ENCODE measurements at places on chromosomes 12 and 14.

GRCh38 chr14:104132981-104133380, 5.4 kb upstream of the KIF26A start:
- no peak for DNase-seq

DNA sequence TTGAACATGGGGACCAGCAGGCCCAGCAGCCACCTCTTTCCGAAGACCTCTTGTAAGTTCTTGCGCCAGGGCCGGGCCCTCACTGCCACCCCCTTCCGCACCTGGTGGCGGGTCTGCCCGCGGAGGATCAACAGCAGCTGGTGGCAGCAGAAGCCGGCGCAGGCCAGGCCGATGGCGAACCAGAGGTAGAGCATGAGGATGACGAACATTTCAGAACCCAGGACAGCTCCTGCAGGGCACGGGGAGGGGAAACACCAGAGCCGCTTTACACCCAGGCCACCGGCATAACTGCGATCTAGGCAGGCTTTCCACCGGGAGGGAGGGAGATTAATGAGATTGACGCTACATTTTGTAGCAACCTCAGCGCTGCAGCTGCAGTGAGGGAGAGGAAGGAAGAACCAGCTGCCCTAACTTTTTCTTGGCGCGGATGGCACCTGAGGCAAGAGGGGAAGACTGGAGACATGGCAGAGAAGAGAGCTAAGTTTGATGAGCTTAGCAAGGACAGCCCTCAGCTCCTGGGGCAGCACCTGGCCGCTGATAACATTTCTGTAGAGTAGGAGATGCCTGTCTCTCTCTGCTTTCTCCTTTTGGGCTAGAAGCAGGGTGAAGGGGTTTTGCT, 7.8 kb downstream of the ZDHHC22 start:
- peak; percentile 70 for DNase-seq

DNA sequence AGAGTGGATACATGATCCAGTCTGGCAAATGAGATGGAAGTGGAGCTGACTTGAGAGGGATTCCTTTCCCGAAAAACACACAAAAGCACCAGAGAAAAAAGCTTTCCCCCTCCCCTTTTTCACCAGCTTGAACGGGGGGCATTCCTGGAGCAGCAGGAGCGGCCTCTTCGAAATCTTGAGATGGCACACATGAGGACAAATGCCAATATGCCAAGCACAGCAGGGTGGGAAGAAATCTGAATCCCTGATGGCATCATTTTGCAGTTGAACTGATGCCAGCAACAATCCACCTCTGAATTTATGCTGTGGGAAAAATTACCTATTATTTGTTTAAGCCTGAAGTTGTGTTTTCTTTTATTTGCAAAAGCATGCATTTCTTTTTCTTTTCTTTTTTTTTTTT, 29.7 kb upstream of the BICD1 start:
- DNase-seq: no peak

DNA sequence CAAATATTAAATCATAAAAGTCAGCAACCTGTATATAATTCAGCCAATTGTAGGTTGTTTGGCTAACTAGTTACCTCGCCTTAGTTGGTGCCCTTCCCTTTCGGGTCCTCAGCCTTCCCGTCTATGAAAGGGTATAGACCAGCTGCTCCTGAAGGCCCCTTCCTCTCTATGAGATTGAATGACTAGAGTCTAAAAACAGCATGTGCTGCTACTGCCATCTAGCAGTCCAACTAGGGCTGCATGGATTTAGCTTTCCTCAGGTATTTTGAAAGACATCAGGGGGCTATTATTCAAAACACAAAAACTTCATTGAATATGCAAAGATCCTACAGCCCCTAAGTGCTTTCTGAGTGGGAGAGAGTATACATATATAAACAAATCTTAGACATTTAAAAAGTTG, 37.0 kb upstream of the TMEM263 start:
- DNase-seq: no peak

GRCh38 chr14:76424359-76424758, 48.4 kb downstream of the ESRRB start:
- DNase-seq: no peak

GRCh38 chr12:49535921-49536525, 2.8 kb upstream of the KCNH3 start:
- DNase-seq: no peak

DNA sequence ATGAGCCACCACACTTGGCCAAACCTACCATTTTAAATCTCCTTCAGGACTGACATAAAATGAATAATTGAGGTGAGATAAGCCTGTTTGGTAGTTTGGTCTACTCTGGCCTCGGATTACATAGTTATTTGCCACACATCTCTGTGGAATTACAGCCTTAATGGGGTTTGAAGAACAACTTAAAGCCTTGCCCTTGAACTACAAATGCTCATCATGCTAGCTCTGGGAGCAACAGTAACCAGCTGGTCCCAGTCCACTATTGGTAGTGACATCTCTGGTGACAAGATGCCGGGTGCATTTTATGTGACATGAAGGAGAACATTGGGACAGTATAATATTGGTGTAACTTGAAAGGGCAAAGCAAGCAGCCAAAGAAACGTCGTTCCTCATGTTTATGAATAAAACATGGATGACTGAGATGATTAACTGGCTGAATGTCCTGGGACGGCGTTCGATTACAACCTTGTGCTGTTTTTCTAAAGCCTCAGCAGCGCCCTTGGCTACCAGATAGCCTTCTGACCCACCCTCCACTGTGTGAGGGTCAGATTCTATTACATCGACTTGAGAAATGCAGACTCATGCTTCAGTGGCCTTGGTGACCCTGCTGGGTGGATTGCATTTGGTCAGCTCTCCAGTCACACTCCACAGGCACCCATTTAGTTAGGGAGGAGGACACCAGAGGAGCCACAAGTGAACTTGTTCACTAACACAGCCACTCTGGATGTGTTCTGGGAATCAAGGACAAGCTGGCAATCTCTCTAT, 41.5 kb downstream of the BEST3 start:
- DNase-seq: no peak

GRCh38 chr14:99586761-99587459, 17.1 kb downstream of the CCDC85C start:
- DNase-seq: no peak

- no peak for DNase-seq
These were observed 218.9 kb downstream of the MED13L start for GRCh38 chr12:116058574-116058973.

DNA sequence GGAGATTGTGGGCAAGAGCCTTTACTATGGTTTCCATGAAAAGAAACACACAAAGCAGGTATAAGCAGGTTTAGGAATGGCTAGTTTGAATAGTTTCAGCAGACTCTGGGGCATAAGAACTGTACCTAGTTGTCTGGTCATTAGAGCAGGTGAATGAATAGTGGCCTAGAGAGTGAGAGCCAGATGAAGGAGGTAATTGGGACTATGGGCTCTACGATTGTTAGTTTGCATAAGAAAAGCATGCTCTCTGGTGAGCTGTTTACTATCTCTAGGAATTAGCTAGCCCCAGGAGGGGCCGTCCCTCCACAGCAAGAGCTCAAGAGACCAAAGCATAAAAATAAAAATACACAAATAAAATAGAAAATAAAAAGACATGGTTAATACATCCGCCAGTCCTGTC, 397.5 kb upstream of the GARIN6 start:
- DNase-seq: no peak

GRCh38 chr14:61566537-61567225, 128.6 kb upstream of the HIF1A start:
- DNase-seq: no peak

GRCh38 chr12:71684081-71684480, 1.8 kb upstream of the TMEM19 start:
- DNase-seq: no peak

DNA sequence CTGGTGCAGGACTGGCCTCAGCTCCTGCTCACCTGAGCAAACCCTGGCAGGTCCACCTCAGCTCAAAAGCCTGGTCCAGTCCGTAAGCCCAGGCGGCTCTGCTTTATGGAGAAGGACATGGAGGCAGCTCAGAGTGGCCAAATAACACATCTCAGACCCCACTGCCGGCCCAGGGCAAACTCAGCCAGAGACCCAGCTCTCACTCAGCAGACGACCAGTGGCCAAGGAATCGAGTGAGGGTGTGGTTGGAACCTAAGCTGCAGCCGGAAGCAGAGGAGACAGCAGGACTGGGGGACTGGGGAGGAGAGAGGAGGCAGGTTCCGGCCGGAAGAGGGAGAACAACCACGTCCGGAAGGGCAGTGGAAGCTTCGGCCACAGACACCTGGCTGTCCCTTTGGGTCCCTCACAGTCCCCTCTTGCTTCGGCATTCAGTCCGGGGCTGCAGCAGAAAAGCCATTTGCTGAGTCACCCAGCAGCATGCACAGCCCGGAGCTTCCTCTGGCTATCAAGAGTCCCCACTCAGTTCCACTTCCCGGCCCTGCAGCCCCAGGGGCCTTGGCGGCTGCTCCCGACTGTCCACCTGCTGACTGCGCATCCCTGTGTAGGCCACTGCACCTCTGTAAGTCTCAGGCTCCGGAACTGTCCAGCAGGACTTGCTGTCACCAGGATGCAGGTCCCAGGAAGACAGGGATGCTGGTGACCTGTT, 104.0 kb downstream of the CALM1 start:
- no peak for DNase-seq

DNA sequence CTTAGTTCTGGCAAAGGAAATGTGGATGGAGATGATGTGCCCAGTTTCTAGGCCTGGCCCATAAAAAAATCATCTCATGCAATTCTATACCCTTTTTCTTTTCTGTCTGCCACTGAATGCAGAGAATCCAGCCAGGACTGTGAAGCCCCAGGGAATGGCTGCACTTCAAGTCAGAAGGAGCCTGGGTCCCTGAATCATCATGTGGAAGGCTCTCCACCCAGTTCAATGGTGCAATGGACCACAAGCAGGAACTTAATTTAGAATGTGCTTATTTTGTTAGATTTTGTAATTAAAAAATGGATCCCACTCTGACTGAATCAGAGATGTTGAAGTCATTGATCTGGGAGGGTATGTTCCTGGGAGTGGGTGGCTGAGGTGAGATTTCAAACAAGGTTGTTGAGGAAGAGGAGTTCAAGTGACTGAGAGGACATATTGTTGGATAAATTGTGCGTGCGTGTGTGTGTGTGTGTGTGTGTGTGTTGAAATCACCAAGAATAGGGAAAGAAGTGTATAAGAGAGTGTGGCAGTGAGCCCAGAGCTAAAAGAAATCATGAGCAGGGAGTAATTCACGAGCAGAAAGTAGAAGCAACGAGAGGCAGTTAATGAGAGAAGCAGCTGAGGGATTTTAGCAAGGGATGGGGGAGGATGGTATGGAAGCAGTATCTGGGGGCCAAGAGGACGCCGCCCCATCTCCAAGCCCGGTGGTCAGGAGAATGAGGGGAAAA, 125.4 kb downstream of the TMX1 start:
- DNase-seq: peak; percentile 56

DNA sequence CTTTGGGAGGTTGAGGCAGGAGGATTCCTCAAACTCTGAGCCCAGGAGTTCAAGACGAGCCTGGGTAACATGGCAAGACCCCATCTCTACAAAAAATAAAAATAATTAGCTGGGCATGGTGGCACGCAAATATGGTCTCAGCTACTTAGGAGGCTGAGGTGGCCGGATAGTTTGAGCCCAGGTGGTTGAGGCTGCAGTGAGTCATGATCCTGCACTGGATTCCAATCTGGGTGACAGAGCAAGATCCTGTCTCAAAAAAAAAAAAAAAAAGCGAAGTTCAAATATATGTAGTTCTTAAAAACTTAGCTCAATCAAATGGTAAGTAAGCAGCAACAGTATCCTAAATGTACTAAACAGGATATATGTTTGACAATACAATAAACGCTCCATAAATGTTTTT, 85.5 kb upstream of the SSTR1 start:
- DNase-seq: no peak

GRCh38 chr12:117774941-117775775, 193.6 kb downstream of the KSR2 start:
- no peak for DNase-seq

- DNase-seq: no peak
These were observed 16.8 kb downstream of the C14orf132 start for GRCh38 chr14:96055753-96056508.

Data from right lung (tissue), 10 donors.